ENCODE measurements at places on chromosomes 3 and 15.
A peak's percentile ranks its signal among the peaks of the same experiment; 100 is the strongest.

GRCh38 chr3:53799338-53799865 lies 46.8 kb downstream of the CHDH start:
- DNase-seq: peak; percentile 22

GRCh38 chr15:83436513-83437158 lies 10.5 kb upstream of the SH3GL3 start:
- peak; percentile 74 for DNase-seq

DNA sequence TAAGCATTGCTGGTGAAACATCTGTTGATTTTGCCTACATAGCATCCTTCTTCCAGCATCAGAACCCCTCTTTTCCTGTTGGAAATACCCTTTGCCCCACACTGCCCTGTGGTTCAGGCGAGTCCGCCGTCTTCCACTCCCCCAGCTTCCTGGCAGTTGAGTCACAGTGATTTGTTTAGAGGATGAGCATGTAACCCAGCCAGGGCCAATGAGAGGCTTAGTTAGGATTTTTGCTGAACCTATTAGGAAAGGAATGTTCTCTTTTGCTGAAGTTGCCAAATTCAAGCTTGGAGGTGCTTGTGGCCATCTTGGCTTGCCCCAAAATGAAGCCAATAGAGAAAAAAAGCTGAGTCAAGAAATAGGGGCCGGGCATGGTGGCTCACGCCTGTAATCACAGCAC lies 19.0 kb upstream of the MEX3B start:
- no peak for DNase-seq

- DNase-seq: peak; percentile 85
These were observed 11.7 kb downstream of the BCL2L10 start for GRCh38 chr15:52100807-52101442.

- DNase-seq: peak; percentile 47
These were observed 47.4 kb upstream of the CRTC3 start for GRCh38 chr15:90482124-90483011.

GRCh38 chr3:44902628-44903027 lies 28.2 kb downstream of the TGM4 start:
- DNase-seq: no peak

DNA sequence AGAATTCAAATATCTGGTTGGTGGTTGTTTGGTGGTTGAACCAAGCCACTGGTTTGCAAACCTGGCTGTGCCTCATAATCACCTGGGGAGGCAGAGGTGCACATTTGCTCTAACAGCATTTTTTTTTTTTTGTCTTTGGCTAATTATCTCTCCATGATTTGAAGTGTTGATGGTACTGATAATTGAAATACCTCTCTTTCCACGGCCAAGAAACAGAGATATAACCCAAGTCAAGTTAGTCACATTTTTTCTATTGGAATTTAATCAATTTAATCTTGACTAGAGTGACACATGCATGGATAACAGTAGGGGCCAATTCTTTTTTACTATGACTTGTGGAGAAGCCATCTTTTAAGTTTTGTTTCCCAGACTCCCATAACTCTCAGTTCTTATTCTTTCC lies 37.5 kb upstream of the SUCLG2 start:
- DNase-seq: no peak

- no peak for DNase-seq
These were observed 35.7 kb downstream of the MECOM start for GRCh38 chr3:169627789-169628188.

DNA sequence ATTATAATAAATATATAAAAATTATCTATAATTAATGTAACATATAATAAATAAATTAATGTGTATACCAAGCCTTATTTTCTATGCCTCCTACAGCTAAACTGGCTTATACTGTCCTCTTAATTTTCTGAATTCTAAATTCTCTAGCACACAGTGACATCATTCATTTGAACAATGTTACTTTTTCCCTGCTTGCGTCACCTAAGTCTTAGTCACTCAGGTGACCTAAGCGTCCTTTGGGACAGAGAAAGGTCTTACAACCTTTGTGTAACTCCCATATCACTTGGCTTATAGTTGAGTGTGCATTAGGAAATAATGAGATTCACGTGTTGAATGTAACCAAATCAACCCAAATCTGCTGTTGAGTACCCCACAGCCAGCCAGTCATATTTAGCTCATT lies 48.5 kb upstream of the KCNMB2 start:
- no peak for DNase-seq

DNA sequence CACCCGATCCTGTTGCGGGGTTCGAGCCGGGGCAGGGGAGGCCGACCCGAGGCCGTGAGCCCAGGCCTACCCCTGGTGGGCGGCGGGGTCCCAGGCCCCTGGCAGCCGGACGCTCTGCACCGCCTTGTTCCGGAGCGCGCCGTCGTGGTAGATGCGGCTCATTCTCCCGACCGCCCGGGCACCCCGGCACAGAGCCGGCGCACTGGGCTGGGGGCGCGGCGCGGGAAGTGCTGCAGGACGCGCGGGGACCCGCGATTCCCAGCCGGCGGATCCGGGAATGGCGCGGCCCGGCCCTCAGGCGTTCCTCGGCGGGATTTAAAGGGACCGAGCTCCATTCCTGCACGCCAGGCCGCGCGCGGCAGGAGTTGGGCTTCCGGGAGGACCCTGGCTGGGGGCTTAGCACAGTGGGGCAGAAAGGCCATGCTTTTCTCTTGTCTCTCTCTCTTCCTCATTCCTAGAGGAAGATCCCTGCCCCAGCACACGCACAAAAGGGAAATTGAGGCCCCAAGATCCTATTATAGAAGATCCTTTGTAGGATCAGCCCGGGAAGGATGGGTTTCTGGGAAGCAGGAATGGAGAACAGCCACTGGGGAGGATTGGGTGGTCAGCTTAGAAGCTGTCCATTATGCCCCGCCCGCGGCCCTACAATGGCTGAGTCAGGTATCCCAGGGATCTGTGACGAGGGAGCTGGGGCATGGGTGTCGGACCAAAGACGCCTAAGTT lies at the start of gene ARPIN:
Gene ARPIN (minus strand): TSS at position 279 of the 723 bp plus-strand sequence. CDS start 117 bp downstream, at position 162.
- DNase-seq: peak; percentile 47

- DNase-seq: no peak
These were observed 23.7 kb downstream of the PLXND1 start for GRCh38 chr3:129582799-129583198.

DNA sequence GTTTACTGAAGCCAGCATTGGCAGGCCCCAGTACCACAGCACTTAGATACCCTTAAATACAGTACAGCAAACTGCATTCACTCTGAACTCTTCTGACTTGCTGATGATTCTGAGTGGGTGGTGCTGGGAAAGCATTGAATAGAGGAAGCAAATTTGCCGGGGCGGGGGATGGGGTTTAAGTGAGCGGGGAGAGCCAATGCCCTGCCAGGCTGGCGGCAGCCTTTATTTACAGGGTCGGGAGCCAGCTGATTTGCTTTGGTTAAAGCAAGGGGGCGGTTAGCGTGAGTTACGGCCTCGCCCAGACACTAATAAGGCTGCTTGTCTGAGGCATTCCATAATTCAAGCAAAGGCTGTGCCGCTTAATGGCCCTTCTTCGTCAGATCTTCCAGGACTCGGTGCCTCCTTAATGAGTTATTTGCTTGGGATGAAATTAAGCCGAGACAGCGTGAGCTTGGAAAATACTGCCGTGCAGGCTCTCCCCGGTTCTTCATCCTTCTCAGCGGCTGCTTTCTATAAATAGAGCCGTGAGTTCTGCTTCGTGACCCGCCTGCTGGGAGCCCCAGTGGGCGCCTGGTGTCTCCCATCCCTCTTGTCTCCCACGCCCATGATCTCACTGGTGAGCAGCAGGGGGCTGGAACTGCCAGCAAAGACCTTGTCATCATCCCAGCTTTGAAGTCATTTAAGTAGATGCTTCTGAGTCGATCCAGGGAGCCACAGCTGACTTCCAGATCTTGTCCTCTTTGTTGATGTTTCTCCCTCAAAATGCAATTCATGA lies 25.8 kb downstream of the SPSB4 start:
- peak; percentile 37 for DNase-seq

GRCh38 chr3:159600291-159600690 lies 388.3 kb upstream of the IL12A start:
- DNase-seq: no peak

GRCh38 chr15:53046153-53046790 lies 256.1 kb upstream of the ONECUT1 start:
- no peak for DNase-seq

DNA sequence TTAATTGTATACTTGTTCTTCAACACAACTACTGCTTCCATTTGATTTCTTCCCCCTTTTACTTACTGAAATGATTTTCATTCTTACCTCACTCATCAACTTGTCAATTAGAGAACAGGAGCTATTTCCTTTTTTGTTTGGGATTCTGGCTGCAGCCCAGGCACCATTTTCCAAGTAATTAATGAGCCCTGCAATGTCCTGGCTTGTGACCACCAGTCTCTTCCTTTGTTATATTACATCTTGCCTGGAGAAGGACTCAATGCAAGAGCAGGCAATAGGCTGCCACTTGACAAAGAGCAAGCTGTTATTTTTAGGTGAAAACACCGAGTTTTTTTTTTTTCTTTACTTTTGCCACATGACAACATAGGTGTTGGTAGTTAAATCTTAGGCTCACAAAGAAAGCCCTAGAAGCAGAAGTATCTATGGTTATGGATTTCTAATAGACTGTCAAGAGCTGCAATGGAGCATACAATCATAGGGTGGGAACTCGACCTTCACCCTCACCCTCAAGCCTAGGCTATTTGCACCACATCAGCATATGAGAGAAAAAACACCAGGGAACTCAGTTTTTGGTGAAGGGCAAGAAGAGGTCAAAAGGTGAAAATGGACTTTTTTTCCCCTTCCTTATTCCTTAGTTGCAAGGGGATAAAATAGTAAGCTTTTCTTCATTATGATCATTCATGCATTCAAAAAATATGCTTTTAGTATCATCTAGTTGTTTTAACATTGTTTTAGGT lies 114.9 kb downstream of the TNIK start:
- DNase-seq: no peak

DNA sequence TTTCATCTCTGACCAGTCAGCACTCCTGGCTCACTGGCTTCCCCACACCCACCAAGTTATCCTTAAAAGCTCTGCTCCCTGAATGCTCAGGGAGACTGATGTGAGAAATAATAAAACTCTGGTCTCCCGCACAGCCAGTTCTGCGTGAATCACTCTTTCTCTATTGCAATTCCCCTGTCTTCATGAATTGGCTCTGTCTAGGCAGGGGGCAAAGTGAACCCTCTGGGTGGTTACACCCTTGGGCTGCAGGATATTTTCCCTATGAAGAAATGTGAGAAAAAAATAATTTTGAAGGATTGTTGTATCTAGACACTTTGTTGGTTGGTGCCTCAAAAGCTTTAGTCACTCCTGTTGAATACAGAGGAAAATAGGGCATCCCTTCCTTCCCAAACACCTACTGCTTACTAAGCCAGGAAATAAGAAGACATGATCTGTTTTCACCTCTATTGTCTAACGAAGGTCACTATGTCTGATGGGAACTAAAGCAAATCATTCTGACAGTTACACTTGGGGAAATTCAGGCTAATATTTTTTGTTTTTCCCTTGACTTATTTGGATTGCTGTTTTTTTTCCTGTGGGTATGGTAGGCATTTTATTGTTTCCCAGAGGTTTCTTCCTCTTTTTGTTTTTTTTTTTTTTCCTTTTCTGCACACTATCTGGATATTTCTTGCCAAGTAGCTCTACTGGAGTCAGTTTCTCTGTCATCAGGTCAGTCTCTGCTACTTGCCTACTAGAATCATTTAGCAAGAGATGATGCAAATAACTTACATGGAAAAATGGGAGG lies 15.3 kb upstream of the TNFSF10 start:
- DNase-seq: no peak

DNA sequence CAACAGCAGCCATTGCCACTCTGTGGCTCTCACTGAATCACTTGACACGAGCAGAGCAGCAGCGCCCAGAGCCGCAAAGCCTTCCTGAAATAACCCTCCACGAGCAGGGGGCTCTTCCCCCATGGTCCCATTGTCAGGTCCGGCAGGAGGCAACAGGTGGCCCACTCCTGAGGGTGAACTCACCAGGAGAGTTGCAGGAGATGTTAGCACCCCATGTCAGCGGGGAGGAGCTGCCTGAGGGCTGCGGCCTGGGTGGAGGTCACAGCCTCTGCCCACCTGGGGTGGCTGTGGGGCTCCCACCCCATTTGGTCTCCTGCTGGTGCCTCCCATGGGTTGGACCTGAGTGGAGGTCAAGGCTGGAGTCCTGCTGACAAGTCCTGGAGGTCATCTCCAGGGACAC lies 12.3 kb upstream of the C3orf22 start:
- no peak for DNase-seq

- DNase-seq: no peak
These were observed 28.7 kb downstream of the ALDH1L1 start for GRCh38 chr3:126151562-126152302.

- no peak for DNase-seq
These were observed 509.2 kb upstream of the GRM7 start for GRCh38 chr3:6351752-6352151.

GRCh38 chr3:138174421-138175131 lies at the start of gene DBR1:
Gene DBR1 (minus strand): TSS chr3:138174921. CDS start chr3:138174795, 126 bp downstream.
- DNase-seq: peak; percentile 89

DNA sequence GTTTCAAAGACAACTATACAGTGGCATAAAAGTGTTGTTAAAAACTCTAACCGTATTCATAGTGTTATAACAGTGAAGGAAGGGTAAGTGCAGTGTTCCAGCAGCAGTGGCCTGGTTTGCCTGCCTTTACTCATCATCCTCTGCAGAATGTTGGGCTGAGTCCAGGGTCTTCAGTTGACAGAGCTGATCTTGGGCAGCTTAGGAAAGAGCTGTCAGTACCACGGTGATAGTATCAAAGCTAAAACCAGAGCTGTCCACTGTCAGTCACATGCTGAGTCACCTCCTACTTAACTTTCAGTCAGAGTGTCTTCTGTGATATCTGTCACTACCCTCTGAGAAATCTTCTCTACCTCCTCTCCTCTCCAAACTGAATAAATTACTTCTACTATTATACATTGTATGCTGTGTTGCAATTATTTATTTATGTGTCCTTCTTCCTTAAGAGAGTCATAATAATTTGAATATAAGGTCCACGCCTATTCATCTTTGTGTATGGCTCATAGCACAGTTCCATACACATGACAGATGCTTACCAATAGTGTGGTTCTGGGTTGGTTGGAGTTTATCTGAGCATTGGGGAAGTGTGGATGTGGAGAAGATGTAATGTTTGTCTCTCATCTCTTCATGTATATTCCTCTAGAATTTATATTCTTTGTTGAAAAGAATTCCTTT lies 242.1 kb downstream of the ZIC1 start:
- peak; percentile 59 for DNase-seq

DNA sequence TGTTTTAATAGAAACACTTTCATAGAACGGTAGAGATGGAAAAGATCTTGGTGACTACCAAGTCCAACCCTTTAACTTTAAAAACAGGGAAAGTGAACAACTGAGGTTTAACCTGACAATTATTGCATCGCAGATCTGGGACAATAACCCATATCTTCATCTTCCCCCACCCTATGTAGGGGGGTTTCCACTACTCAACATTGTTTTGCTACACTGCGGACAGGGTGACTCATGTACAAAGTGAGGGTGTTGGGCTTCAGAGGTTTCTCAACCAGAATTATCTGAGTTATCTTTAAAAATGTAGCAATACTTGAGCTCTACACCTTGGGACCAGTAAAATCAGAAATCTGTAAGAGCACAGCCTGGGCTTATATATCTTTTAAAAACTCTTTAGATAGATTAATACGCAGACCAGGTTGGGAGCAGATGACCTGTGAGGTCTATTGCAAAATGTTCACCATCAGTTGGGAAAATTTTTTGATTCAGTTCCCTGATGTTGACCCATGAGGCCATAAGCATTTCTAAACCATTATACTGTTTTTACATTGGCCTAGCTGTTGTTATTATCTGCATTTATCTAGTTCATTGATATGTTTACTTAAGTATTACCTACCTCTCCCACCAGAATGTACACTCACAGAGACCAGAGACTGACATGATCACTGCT lies 103.6 kb upstream of the ICE2 start:
- DNase-seq: peak; percentile 32
